Fibroblast of the aortic adventitia (primary cell): ENCODE measurements at places on chromosomes 5 and 9. TPM values are rescaled to one million over a fixed set of nuclear protein-coding genes. Genes with fewer than 3 reads are reported as not detected.

GRCh38 chr5:659496-660263 is 33.5 kb downstream of the TPPP start:
- no peak for DNase-seq

CTNNA1 gene
- total RNA-seq, result 327 and 497 TPM in 2 replicates

KIF24 gene
- total RNA-seq, result 0.74 and 8.2 TPM in 2 replicates

DNA sequence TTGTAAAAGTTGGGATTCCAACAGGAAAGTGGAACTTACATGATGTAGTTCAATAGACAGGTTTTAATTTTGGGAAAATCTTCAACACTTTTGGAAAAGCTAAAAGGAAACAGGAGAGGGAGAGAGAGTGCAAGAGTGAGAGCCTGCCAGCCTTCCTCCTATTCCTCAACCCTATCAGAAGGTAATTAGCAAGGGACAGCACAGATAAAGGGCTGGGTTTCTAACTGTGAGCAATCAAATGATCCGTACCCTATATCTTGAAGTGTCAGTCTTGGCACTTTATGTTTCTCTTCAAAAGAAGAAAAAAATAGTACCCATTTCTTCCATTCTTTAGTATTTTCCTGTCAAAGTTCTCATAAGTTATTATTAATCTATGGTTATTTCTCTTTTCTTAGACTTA is 79.4 kb downstream of the FER start:
- no peak for DNase-seq

- DNase-seq, result no peak
These were observed 63.4 kb upstream of the LRRTM2 start for GRCh38 chr5:138938526-138938925.

DNA sequence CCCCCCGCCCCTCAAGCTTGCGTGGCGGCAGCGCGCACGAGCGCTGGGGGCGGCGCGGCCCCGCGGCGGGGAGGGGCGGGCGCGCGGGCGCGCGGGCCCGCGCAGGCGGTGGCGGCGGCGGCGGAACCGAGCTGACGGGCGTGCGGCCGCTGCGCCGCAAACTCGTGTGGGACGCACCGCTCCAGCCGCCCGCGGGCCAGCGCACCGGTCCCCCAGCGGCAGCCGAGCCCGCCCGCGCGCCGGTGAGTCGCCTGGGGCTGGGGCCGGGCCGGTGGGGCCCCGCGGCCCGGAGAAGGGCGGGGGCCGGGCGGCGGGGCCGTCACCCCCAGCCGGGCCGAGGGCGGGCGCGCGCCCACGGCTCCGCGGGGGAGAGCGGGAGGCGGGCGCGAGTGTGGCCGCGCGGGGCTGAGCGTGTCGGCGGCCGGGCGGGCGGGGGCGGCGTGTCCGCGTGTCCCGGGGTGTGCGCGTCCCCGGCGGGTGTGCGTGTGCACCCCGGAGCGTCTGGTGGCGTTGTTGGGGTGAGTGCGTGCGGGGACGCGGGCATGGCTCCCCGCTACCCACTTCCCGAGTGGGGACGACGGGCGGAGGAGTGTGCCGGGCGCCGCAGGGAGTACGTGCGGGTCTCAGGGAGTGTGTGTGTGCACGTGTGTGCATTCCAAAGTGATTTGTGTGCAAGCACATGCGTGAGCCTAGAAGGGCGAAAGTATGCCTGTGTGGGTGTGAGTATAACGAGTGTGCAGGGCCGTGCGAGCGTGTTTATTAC is at the start of gene NEK6:
Gene NEK6 (plus strand): TSS at position 106 of the 763 bp plus-strand sequence. CDS start 44,016 bp downstream, outside the sequence.
- DNase-seq, result peak; percentile 65

GAS1 gene
- total RNA-seq, result 25.0 and 107 TPM in 2 replicates
